ENCODE measurements at places on chromosomes 2 and 18.

DNA sequence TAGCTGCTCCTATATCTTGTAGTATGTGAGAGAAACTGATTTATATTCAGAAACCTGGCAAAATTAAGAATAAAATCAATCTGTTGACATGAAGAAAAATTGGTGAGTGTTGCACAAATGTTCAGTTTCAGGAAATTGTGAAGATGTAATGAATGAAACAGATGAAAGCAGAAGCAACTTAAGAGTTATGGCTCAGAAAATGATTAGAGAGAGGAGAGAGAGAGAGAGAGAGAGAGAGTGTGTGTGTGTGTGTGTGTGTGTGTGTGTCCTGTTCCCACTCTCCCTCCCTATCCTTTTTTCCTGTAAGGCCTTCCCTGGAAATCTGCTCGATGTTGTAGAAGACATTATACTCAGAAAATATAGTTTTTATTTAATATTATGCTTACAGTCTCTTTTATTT is 31.4 kb downstream of the MAP4K4 start:
- DNase-seq, result no peak

GRCh38 chr2:201795607-201796477 is 10.5 kb upstream of the CDK15 start:
- no peak for DNase-seq

DNA sequence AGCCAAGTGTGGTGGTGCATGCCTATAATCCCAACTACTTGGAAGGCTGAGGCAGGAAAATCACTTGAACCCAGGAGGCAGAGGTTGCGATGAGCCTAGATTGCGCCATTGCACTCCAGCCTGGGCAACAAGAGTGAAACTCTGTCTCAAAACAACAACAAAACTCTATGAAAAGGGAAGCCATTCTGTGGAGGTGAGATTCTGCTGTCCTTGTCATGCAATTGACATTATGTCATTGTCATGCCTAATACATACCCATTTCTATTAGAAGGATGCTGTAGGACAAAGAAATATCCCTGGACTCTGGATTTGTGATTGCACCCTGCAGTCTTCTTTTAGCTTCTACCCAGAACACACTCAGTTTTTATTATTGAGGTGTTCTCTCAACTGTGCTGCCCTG is 8.6 kb downstream of the RASGRP3 start:
- no peak for DNase-seq

- no peak for DNase-seq
These were observed 151.2 kb upstream of the BOD1L2 start for GRCh38 chr18:56995579-56996188.

GRCh38 chr2:111704246-111704645 is 179.7 kb downstream of the ANAPC1 start:
- DNase-seq, result no peak

GRCh38 chr2:239161711-239162140 is 239.1 kb downstream of the HDAC4 start:
- DNase-seq, result no peak

GRCh38 chr2:54549917-54550518 is 93.9 kb downstream of the SPTBN1 start:
- no peak for DNase-seq

DNA sequence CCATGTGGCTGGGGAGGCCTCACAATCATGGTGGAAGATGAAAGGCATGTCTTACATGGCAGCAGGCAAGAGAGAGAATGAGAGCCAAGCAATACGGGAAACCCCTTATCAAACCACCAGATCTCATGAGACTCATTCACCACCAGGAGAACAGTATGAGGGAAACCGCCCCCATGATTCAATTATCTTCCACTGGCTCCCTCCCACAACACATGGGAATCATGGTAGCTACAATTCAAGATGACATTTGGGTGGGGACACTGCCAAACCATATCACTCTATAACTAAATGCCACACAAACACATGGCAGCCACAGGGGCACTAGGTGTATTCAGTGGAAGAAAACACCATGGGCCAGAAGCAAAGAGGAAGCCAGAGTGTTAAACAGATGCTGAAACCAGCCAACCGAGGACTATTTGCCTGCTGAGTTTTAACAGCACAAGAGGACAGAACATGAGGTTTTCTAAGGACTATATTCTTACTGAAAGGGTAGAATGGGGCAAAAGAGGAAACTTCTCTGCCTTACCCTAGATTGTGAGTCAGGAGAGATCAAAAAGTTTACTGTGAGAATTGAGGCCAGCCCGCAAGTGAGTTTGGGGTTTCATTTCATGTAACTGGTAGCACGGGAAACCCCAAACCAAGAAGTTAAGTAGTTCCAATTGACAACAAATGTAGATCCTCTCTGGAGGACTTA is 49.2 kb downstream of the SIGLEC15 start:
- no peak for DNase-seq

DNA sequence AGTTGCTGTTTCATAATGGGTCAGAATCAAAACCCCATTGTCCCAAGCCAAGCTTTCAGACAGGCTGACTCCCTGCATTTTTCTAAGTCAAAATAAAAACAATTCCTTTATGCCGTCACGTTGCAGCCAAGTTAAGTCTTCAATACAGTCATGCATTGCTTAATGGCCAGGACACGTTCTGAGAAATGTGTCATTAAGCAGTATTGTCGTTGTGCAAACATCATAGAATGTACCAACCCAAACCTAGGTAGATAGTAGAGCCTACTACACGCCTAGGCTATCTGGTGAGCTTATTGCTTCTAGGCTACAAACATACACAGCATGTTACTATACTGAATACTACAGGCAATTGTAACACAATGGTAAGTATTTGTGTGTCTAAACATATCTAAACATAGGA is 160.4 kb upstream of the FOSL2 start:
- DNase-seq, result no peak

GRCh38 chr2:29072971-29073725 is 1.2 kb downstream of the PCARE start:
- no peak for DNase-seq

DNA sequence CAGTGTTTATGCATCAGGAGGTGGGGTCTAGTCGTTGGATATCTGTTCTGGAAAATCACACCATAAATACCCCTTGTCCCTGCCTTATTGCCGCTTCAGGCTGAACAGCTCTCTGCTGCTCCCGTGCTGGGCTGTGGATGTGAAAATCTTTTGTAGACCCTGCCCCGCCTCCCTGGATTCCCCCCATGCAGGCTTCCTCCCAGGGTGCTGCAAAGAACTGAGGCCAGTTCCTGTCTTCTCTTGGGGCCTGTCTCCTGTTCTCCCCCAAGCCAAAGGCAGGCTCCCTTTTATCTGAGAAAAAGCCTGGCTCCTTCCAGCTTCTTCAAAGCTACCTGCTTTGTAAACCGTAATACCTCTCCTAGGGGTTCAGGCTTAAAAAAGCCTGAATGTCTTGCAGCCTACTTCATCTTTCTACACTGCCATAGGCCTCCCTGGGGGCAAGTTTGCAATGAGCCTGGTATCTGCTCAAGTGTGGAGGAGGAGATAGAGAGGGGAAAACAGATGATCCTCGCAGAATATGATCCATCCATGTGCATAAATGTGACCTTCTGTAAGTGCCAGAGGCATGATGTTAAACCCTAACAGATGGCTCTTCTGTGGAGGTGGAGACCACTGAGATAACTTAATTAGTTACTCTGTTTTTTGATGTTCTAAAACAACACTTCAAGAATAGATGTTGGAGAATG is 55.3 kb downstream of the VWA3B start:
- DNase-seq, result no peak

DNA sequence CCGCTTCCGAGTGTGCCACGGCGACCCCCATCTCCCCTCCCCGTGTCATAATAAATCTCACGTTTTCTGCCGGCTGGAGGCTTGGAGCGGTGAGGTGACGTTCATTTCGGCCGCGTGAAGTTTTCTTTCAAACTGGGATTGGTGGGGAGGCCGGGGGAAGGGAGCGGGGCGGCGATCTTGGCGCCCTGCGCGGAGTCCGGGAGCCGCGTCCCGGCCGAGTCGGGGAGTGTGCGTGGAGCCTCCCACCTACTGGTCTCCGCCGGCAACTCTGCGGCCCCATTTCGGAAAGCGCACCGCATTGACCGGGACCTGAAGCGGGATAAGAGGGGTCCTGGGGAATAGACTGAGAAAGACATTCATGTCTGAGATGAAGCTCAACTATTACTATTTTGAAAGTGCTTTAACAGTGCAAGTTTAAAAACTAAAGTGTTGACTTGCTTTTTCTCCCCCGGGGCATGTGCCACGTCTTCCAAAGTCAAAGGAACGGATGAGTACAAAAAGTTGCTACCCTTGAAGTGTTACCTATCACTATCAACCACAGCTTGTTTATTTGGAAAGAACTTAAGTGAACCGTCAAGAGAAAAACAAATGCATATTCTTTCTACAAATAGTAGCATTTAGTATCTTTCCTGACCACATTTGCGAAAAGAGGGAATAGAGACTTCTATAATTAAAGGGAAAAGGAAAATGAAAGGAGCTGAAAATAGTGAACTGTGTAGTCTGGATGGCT is 818 bp upstream of the IKZF2 start:
- no peak for DNase-seq

- no peak for DNase-seq
These were observed 28.3 kb upstream of the OTOS start for GRCh38 chr2:240168546-240169361.

GRCh38 chr2:219041252-219041651 is at the start of gene CFAP65:
Gene CFAP65 (minus strand): TSS chr2:219041516. CDS start chr2:219039048, 2,468 bp downstream.
- no peak for DNase-seq

DNA sequence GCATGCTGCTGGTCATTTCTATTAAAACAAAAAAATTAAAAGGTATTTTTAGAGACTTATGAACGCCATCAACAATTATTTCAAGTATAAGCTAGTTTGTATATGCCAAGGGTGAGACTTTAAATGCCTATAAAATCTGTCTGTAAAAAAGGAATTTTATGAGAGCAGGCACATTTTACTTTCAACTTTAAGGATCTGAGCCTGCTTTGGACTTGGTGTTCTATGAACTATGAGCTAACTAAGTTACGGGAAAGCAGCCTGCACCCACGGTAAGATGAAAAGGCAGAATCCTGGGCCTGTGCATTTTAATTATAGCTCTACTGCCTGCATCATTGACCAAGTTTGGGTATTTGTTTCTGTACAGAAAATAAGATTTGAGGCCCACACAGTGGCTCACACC is 95.4 kb downstream of the PLEKHM3 start:
- no peak for DNase-seq

- no peak for DNase-seq
These were observed 201.1 kb upstream of the FBXO11 start for GRCh38 chr2:48107326-48107925.

GRCh38 chr18:31931886-31932240 is 11.1 kb downstream of the TRAPPC8 start:
- DNase-seq, result no peak

DNA sequence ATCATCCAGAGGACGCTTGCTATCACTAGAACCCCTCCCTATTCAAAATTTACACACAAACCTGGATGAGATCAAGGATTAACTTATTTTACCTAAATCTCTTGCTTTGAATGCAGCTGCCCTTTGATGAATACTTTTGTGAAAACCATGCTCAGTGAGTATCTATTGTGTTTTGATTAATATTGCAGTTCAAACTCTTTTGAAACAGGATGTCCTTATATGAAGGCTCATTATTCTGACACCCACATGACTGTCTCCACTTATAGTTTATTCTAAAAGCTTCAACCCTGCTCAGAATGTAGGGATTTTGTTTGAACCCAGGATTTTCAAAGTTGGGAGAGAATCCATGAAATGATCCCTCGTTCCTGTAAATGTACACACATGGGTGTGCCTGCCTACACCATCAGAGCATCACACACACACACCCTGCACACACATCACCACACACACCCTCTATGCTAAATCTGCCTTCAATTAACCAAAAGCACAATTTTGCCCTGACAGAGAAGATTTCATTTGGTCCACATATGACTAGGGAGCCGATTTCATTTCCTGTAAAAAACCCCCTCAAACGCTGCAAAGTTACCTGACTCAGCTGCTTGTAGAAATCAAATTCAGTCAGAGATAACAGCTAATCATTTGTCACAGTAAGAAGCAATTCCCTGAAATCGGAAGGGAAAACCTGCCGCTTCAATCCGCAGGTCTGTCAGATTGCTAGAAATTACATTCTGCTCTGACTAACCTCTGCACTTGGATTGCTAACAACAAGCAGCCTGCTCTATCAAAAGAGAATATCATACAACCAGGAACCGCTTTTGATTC is 65.2 kb downstream of the ZEB2 start:
- no peak for DNase-seq

DNA sequence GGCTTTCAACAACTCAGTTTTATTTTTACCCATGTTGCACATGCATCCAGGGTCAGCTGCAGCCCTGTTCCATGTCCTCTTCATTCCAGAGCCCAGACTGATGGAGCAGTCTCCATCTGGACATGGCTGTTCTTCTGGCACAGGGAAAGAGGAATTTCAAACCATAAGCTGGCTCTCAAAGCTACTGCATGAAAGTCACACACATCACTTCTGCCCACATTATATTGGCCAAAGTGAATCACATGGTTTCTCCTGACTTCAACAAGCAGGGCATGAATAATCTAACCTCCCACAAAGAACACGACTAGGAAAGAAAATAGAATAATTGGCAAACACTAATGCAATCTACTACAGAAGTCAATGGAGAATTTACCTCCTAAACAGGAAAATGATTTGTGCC is 94.2 kb downstream of the FTCDNL1 start:
- no peak for DNase-seq

DNA sequence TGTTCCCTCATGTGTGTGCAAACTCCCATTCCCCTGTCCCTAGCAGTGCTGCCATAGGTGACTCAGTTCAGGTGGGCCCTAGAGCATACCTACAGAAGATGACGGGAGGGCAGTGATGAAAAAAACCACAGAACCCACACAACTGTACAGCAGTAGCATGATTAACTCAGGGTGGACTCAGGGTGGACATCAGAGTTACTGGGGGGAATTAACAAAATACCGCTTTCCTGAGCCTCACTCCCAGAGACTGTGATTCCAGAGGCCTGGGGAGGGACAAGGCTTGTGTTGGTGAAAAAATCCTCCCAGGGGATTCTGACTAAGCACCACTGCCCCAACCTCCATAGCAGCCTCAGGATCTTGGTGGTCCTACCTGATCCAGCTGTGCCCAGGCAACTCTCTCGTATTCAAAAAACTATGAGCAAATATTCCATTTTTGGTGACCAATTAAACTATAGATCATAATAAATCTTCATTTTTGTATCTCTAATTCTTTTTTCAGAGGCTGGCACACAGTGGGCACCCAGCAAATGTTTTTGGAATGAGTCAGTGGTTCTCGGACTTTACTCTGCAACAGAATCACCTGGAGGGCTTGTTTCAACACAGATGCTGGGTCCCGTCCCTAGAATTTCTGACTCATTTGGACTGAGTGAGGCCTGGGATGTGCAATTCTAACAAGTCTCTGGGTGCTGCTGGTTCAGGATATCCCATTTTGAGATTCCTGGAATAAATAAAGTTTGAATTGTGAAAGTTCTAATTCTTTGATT is 84.1 kb upstream of the NABP1 start:
- no peak for DNase-seq

- DNase-seq, result no peak
These were observed 65.9 kb upstream of the YWHAQ start for GRCh38 chr2:9696731-9697130.

- no peak for DNase-seq
These were observed 464.6 kb upstream of the SPHKAP start for GRCh38 chr2:228646061-228646460.

- no peak for DNase-seq
These were observed 6.8 kb downstream of the COPS9 start for GRCh38 chr2:240129311-240129710.

Data from activated naive CD4-positive, alpha-beta T cell (primary cell).